Nephron progenitor cell (in vitro differentiated cells): ENCODE measurements at places on chromosomes 7 and 10.
A peak's percentile ranks its signal among the peaks of the same experiment; 100 is the strongest.

GRCh38 chr7:129771928-129772479 lies 160.5 kb downstream of the NRF1 start:
- H3K4me1 ChIP-seq, result peaks cover 67% of the 10 kb centered on the region
- peaks cover 26% of the 10 kb centered on the region for H3K27me3 ChIP-seq
- DNase-seq, result peak; percentile 47
- H3K27ac ChIP-seq, result no peak overlapping the region
- no peaks in the 10 kb centered on the region for H3K36me3 ChIP-seq
- no peak overlapping the region for H3K4me3 ChIP-seq

GRCh38 chr7:102000123-102000522 lies 182.7 kb downstream of the CUX1 start:
- H3K27me3 ChIP-seq, result no peaks in the 10 kb centered on the region
- DNase-seq, result no peak
- peaks cover 5% of the 10 kb centered on the region for H3K36me3 ChIP-seq
- H3K4me1 ChIP-seq, result peaks cover 61% of the 10 kb centered on the region
- peak overlapping the region; percentile 48 for H3K27ac ChIP-seq

- no peaks in the 10 kb centered on the region for H3K4me1 ChIP-seq
- no peaks in the 10 kb centered on the region for H3K36me3 ChIP-seq
- H3K27me3 ChIP-seq, result no peaks in the 10 kb centered on the region
- no peak for DNase-seq
Measured at GRCh38 chr7:38448054-38448453, 174.6 kb upstream of the TARP start.

- H3K27me3 ChIP-seq, result peaks cover 18% of the 10 kb centered on the region
- peaks cover 28% of the 10 kb centered on the region for H3K4me1 ChIP-seq
- H3K4me3 ChIP-seq, result no peak overlapping the region
- H3K27ac ChIP-seq, result peak overlapping the region; percentile 59
- H3K36me3 ChIP-seq, result peaks cover 32% of the 10 kb centered on the region
Measured at GRCh38 chr7:101559586-101559985, 69.5 kb downstream of the MYL10 start.

DNA sequence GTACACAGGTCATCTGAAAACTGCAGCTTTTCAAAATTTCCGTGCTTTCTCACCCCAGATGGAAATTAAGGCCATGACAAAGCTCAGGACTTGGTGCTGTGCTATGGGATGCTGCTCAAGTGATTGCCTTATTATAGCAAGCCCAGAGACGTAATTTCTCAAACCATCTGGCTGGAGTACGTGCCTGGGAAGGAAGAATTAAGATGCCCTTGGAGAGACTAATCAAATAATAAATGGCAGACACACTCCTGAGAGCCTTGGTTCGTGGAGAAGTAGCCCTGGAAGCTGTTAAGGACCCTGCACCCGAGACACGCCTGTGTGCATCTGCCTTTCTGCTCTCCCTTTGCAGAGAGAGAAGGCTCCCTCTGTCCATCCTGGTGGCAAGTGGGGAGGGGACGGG lies 38.3 kb upstream of the PRLHR start:
- H3K27ac ChIP-seq, result no peak overlapping the region
- no peak for DNase-seq
- H3K27me3 ChIP-seq, result peaks cover 32% of the 10 kb centered on the region
- H3K4me1 ChIP-seq, result no peaks in the 10 kb centered on the region
- no peak overlapping the region for H3K4me3 ChIP-seq

GRCh38 chr7:157017603-157018327 lies 7.3 kb upstream of the MNX1 start:
- H3K36me3 ChIP-seq, result no peaks in the 10 kb centered on the region
- DNase-seq, result no peak
- H3K27me3 ChIP-seq, result peaks cover 97% of the 10 kb centered on the region
- no peak overlapping the region for H3K27ac ChIP-seq
- H3K4me1 ChIP-seq, result no peaks in the 10 kb centered on the region
- H3K4me3 ChIP-seq, result no peak overlapping the region

DNA sequence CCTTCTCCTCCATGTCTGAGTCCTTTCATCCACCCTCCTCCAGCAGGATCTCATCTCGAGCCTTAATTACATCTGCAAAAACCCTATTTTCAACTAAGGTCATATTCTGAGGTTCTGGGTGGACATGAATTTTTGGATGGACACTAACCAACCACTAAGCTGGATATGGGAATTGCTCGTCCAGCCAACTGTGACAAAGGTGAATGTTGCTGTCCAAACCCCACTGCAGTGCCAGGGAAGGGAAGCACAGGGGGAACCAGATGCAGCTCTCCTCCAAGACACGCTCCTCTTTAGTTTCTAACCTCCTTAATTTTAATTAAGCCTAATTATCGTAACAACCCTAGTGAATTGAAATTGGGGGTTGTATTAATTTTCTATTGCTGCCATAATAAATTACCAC lies 65.1 kb upstream of the EBF3 start:
- no peaks in the 10 kb centered on the region for H3K4me1 ChIP-seq
- no peaks in the 10 kb centered on the region for H3K36me3 ChIP-seq
- no peak overlapping the region for H3K27ac ChIP-seq
- H3K4me3 ChIP-seq, result no peak overlapping the region
- peaks cover 13% of the 10 kb centered on the region for H3K27me3 ChIP-seq
- no peak for DNase-seq

DNA sequence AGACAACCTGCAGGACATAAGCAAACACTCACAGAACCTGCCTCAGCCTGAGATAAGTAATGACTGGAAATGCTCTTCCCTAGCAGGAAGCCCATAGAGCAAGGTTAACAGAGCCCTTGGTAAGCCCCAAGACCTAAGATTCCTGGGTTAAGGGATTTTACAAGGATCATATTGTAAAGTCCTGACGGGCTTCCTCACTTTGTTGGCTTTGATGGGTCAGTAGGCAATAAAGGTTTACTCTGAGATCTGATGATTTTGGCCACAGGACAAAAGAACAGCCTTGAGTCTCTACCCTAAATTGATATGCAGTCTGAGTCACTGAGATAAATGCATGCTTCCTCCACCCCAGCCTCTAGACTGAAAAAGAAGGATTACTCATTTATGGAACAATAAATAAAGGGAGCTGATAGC lies 270.8 kb downstream of the HTR7 start:
- H3K4me3 ChIP-seq, result no peak overlapping the region
- no peaks in the 10 kb centered on the region for H3K36me3 ChIP-seq
- H3K27me3 ChIP-seq, result no peaks in the 10 kb centered on the region

GRCh38 chr10:44354771-44355170 lies 30.1 kb downstream of the CXCL12 start:
- no peak overlapping the region for H3K4me3 ChIP-seq
- H3K4me1 ChIP-seq, result peaks cover 67% of the 10 kb centered on the region
- peaks cover 26% of the 10 kb centered on the region for H3K27me3 ChIP-seq

DNA sequence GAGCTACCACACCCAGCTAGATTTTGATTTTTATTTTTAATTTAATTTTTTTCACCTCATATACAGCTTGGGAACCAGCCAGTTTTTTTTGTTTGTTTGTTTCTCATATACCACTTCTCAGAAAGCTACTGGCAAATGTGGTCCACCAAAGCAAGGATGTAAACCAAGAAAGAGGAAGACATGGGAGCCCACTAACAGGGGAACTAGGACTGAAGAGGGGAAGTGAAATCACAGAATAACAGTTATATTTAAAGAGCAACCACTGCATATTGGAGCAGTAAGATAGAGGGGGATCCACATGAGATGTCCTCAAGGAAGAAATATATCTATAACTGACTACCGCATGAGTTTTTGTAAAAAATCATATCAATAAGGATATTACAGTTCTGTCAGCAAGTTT lies 10.5 kb downstream of the CPVL start:
- peaks cover 6% of the 10 kb centered on the region for H3K27me3 ChIP-seq
- no peak overlapping the region for H3K27ac ChIP-seq
- no peak for DNase-seq
- H3K36me3 ChIP-seq, result peaks cover 17% of the 10 kb centered on the region
- H3K4me3 ChIP-seq, result no peak overlapping the region

- peaks cover 5% of the 10 kb centered on the region for H3K4me1 ChIP-seq
- peak within 1 kb of the TSS; percentile 98 for H3K27ac ChIP-seq
- H3K4me3 ChIP-seq, result peak within 1 kb of the TSS; percentile 93
- peak; percentile 92 for DNase-seq
- H3K36me3 ChIP-seq, result peaks cover 17% of the 10 kb centered on the region
Measured at GRCh38 chr10:103350517-103351260, at the start of gene PCGF6. TSS of gene PCGF6 (minus strand) at chr10:103351140. CDS start at chr10:103351066, 74 bp downstream.

GRCh38 chr7:36538126-36538525 lies 148.5 kb downstream of the ANLN start:
- H3K27ac ChIP-seq, result no peak overlapping the region
- DNase-seq, result no peak
- H3K27me3 ChIP-seq, result peaks cover 2% of the 10 kb centered on the region
- H3K36me3 ChIP-seq, result no peaks in the 10 kb centered on the region

GRCh38 chr10:102241032-102241443 lies 274 bp downstream of the PITX3 start:
- H3K27me3 ChIP-seq, result peaks cover 77% of the 10 kb centered on the region
- peak overlapping the region; percentile 82 for H3K4me3 ChIP-seq
- H3K36me3 ChIP-seq, result no peaks in the 10 kb centered on the region
- DNase-seq, result no peak

- H3K27ac ChIP-seq, result peak overlapping the region; percentile 15
- H3K4me3 ChIP-seq, result no peak overlapping the region
- H3K36me3 ChIP-seq, result no peaks in the 10 kb centered on the region
- H3K27me3 ChIP-seq, result no peaks in the 10 kb centered on the region
- no peak for DNase-seq
Measured at GRCh38 chr7:13041368-13041988, 354.0 kb downstream of the ARL4A start.

DNA sequence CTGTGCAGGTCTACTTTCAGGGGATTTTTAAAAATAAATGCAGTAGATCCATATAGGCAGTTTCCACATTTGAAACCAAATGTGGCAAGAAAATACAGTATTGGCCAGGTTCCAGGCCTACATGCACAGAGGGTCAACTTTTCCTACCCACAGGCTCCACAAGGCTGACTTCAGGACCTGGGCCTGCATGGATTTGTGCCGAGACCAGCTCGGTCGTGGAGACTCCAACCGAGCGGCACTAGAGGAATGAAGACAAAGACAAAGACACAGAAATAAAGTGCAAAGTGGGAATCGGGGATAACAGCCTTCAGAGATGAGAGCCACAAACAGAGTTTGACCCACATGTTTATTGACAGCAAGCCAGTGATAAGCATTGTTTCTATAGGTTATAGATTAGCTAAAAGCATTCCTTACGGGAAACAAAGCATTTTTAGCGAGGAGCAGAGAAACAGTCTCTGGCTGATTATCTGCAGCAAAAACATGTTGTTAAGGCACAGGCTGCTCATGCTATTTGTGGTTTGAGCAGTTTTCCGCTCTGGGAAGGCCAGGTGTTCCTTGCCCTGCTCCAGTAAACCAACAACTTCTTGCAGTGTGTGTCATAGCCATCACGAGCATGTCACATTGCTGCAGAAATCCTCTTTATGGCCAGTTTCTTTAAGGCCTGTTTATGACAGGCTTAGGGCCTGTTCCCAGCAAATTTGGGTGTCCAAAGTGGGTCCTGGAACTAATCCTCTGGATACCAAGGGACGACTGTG lies 52.6 kb downstream of the ZNF37A start:
- no peak overlapping the region for H3K27ac ChIP-seq
- no peak for DNase-seq
- peaks cover 16% of the 10 kb centered on the region for H3K36me3 ChIP-seq
- H3K27me3 ChIP-seq, result no peaks in the 10 kb centered on the region
- H3K4me1 ChIP-seq, result no peaks in the 10 kb centered on the region

DNA sequence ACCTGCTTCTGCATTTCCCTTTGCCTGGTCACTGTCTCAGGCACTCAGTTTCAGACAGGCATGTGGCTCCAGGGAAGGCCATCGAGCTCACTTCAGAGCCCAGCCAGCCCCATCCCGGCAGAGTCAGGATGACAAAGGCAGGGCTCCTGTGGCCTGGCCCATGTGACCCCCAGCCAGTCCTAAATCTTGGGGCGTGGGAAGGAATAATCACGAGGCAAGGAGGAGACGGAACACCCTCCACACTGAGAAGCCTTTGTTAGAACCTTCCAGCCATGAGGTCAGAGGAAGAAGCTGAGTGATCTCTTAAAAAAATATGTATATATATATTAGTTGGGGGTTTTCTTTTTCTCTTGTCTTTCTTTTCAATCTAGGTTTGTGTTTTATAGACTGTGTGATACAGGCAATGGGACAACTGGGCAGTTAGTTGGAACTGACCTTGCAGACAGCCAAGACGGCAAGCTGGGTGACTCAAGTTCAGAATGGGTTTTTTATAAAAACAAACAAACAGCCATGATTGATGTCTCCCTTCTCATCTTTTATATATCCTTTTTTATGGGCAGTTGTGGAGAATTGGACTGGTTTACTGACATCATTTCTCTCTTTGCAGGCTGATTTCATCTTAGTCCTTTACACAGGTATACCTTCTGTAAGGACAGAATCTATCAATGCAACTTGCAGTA lies 60.8 kb downstream of the CHN2 start:
- DNase-seq, result no peak
- H3K27me3 ChIP-seq, result no peaks in the 10 kb centered on the region
- no peak overlapping the region for H3K4me3 ChIP-seq
- H3K27ac ChIP-seq, result no peak overlapping the region
- peaks cover 17% of the 10 kb centered on the region for H3K4me1 ChIP-seq
- H3K36me3 ChIP-seq, result peaks cover 7% of the 10 kb centered on the region

GRCh38 chr10:76440426-76440825 lies 1009.0 kb downstream of the LRMDA start:
- no peak overlapping the region for H3K4me3 ChIP-seq
- H3K4me1 ChIP-seq, result peaks cover 40% of the 10 kb centered on the region
- peaks cover 5% of the 10 kb centered on the region for H3K27me3 ChIP-seq
- no peaks in the 10 kb centered on the region for H3K36me3 ChIP-seq
- DNase-seq, result no peak
- H3K27ac ChIP-seq, result no peak overlapping the region

- H3K4me1 ChIP-seq, result peaks cover 35% of the 10 kb centered on the region
- peaks cover 2% of the 10 kb centered on the region for H3K27me3 ChIP-seq
- H3K27ac ChIP-seq, result peak overlapping the region; percentile 2
- H3K36me3 ChIP-seq, result peaks cover 47% of the 10 kb centered on the region
- DNase-seq, result no peak
- no peak overlapping the region for H3K4me3 ChIP-seq
Measured at GRCh38 chr10:7855205-7855604, 36.9 kb downstream of the TAF3 start.

DNA sequence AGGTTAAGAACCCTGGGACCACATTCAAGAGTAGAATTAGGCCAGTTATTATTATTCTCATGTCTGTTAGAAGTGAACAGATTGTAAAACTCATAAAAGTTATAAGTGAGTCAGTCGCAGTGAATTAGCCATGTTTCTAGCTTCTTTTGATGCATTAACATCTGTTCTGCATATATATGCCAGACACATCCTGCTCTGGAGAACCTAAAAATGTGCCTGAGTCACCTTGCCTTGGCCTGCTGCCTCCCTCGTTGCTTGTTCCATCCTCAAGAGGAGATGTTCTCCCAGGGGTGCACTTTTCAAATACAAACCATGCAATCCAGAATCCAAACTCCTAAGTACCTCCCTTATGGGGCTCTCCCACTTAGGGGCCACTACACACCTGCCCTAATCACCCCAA lies 14.8 kb downstream of the TSPAN12 start:
- no peaks in the 10 kb centered on the region for H3K27me3 ChIP-seq
- H3K4me1 ChIP-seq, result peaks cover 72% of the 10 kb centered on the region
- peaks cover 81% of the 10 kb centered on the region for H3K36me3 ChIP-seq
- H3K27ac ChIP-seq, result no peak overlapping the region

GRCh38 chr7:70942791-70943190 lies 189.2 kb upstream of the GALNT17 start:
- H3K4me1 ChIP-seq, result no peaks in the 10 kb centered on the region
- no peaks in the 10 kb centered on the region for H3K36me3 ChIP-seq
- no peak overlapping the region for H3K4me3 ChIP-seq
